ENCODE measurements at places on chromosomes 16 and 17. TPM values are rescaled to one million over a fixed set of nuclear protein-coding genes. Genes with fewer than 3 reads are reported as not detected.

GRCh38 chr17:81713004-81713555, 996 bp downstream of the SLC25A10 start:
- peak overlapping the region; percentile 64 for H3K27ac ChIP-seq
- H3K36me3 ChIP-seq = no peaks in the 10 kb centered on the region
- peaks cover 6% of the 10 kb centered on the region for H3K27me3 ChIP-seq
- H3K4me1 ChIP-seq = peaks cover 25% of the 10 kb centered on the region
- DNase-seq = no peak

DNA sequence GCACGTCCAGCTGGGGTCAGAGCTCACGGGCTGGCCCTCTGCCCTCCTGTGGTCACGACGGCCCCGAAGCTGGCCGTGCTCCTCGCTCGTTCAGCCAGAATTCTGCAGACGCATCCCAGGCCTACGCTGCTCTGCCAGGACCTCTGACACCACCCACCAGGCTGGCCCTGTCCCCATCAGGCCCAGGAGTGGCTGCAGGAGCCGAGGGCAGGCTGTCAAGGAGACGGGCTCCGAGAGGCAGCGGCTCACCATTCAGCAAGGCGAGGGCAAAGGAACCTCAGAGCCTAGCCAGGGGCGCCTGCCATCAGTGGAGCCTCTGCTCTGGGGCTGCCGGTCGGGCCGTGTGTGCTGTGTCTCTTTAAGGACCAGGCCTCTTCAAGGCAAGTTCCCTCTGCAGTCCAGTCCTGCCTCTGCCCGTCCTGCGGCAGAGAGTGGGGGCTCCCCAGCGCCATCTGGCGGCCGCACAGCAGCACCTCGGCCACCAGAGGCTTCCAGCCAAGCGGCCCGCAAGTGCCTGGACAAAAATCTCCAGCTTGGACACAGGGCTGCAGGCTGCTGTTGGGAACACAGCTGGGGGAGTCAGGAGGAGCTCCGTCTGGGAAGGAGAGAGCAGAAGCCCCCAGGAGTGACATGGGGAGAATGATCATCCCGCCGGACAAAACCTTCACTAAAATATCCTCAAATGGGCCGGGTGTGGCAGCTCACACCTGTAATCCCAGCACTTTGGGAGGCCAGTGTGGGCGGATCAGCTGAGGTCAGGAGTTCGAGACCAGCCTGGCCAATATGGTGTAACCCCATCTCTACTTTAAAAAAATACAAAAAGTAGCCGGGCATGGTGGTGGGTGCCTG, 7.4 kb upstream of the ABR start:
- peaks cover 31% of the 10 kb centered on the region for H3K4me1 ChIP-seq
- peak overlapping the region; percentile 39 for H3K4me3 ChIP-seq
- H3K27me3 ChIP-seq = peaks cover 33% of the 10 kb centered on the region
- no peaks in the 10 kb centered on the region for H3K36me3 ChIP-seq

DNA sequence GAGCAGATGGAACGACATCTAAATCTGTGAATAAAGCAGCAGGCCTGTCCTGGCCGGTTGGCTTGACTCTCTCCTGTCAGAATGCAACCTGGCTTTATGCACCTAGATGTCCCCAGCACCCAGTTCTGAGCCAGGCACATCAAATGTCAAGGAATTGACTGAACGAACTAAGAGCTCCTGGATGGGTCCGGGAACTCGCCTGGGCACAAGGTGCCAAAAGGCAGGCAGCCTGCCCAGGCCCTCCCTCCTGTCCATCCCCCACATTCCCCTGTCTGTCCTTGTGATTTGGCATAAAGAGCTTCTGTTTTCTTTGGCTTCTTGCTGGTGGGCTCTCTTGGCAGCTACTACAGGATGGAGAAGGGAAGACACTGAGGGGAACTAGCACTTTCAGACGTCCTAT, 4.1 kb upstream of the RSAD1 start:
- H3K36me3 ChIP-seq = no peaks in the 10 kb centered on the region
- peaks cover 11% of the 10 kb centered on the region for H3K4me1 ChIP-seq
- H3K27ac ChIP-seq = no peak overlapping the region
- H3K27me3 ChIP-seq = peaks cover 11% of the 10 kb centered on the region
- no peak for DNase-seq

FLYWCH1 gene
- total RNA-seq = 38.1 TPM

SOX8 gene
- not detected for total RNA-seq

DNA sequence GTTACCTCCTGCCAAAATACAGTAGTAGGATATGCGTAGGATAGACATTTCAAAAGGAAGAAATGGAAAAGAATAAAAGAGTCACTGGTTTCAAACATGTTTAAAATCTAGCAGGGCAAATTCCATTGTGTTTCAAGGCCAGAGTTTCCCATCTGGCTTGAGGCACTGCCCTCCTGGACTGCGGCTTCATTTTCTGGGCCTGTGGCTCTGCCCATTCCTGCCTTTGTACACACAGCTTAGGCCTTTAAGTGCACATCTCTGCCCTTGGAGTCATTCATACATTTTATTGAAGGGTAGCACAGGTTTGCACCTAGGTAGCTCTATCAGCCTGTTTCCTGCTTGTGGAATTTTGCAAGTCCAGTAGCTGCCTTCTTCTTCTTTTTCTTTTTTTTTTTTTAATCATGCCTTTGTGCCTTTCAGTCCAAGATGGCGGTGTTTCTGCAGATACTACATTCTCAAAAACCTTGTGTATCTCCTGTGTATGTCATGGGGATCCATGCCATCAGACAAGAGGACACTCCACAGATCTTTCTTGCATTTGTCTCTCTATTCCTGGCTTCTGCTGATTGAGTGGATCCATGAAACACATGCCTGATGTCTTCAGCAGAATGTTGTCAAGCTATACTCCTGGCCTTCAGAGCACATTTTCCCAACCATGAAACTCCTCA, 282.9 kb downstream of the BCAS3 start:
- H3K4me1 ChIP-seq = peaks cover 32% of the 10 kb centered on the region
- H3K36me3 ChIP-seq = peaks cover 20% of the 10 kb centered on the region
- no peak overlapping the region for H3K4me3 ChIP-seq
- H3K27ac ChIP-seq = no peak overlapping the region

DNA sequence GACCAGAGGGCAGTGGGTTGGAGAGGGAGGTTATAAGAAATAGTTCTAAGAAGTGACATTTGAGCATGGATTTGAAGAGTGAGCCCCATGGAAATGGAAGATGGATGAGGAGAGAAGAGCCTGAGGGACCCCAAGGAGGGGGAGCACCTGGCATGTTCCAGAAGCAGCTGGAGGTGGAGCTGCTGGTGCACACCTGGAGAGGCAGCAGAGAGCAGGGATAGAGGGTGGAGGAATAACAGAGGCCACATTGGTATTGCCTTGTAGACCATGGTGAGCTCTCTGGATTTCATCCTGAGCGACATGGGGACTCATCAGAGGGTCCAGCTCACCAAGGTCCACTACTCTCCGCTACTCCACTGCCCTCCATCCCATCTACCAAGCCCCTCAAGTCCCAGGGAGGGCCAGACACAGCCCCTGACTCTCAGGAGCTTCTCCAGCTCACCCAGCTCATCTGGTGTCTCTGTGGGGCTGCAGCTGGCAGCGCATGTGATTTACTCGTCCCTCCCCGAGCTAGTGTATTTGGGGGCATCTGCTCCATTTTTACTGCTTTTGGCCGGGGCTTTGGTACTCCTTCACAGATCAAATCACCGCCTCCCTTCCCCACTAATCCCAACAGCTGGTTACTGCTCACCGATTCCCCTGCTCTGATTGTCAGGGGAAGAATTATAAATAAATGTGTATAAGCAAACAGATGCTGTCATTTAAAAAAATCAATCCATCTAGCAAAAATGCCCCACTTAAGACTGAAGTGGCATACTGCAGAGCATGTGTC, 22.1 kb upstream of the KDM8 start:
- no peak for DNase-seq
- H3K4me1 ChIP-seq = peaks cover 30% of the 10 kb centered on the region
- H3K27me3 ChIP-seq = peaks cover 9% of the 10 kb centered on the region
- no peak overlapping the region for H3K4me3 ChIP-seq
